ENCODE measurements at places on chromosomes 3 and 15.
A peak's percentile ranks its signal among the peaks of the same experiment; 100 is the strongest.

- no peak for DNase-seq
Measured at GRCh38 chr3:61980041-61980440, 393.3 kb downstream of the FEZF2 start.

- DNase-seq: no peak
Measured at GRCh38 chr3:177420651-177421480, 223.6 kb upstream of the TBL1XR1 start.

DNA sequence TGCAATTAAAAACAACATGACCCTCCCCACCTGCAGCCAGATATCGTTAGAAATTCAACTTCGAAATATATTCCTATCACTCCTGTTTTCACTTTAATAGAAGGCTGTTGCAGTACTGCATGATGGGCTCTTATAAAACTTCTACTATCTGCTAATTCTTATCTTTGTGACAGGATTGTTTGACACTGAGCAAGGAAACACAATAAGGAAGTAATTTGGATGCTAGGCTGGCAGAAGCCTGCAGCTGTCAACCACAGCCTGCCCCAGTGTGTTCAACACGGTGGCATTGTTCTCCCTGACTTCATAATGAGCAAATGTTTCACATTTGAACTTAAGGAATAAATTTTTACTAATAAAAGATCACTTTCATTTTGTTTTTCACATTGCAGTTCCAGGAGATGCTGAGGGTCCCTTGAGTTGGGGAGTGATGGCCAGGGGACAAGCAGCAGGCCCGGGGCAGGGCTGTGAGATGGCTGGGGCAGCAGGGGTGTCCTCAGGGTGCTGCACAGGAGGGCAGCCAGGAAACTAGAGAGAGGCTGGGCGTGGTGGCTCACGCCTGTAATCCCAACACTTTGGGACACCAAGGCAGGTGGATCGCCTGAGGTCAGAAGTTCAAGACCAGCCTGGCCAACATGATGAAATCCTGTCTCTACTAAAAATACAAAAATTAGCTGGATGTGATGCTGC, 64.8 kb upstream of the SEC61A1 start:
- DNase-seq: no peak

DNA sequence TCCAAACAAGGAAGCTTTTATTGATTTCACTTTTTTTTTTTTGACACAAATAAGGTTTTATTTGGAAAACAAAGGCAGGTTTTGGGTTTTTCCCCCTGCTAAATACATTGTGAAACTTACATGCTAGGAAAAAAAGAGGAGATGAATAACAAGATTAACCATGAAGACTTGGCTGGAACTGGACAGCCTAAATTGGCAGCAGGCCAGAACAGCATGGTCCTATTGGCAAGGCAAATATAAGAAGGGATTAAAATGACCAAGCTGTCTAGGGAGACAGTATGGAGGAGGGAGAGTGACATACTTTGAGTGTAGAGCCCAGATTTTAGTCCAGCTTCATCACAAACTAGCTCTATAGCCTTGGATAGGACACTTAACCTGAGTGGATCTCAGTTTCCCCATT, 63.9 kb upstream of the BBX start:
- DNase-seq: no peak

- DNase-seq: no peak
Measured at GRCh38 chr3:141955175-141955574, 78.7 kb downstream of the ATP1B3 start.

GRCh38 chr3:174356596-174356995, 502.5 kb upstream of the NAALADL2 start:
- DNase-seq: no peak

DNA sequence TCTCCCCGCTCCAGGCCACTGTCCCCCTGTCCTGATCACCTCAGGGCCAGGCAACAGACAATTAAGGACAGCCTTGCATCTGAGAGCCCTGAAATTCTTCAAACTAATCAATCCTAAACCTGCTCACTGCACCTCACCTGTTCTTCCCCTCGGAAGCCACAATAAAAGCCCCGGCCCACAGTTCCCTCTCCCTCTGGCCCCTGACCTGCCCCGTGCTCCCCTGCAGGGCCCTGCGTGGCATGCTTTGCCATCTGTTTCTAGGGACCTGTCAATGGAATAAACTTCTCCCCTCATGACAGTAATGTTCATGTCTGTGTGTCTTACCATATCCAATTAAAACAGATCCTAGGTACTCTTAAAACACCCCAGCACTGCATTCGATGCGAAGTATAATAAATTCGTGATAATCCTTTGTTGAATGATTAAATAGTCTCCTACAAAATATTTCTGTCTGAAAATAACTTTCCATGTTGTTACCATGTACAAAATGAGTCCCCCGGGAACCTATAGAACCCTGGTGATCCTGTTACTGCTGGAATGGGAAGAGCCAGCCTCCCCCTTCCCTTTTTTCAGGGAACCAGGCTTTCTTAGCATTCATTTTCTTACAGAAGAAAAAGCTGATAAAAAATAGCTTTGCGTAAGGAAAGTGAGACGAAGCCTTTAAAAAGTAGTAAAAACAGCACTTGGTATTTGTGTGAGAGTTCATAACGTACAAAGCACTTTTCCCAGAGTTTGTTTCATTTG, 59.0 kb downstream of the ABTB1 start:
- DNase-seq: no peak

GRCh38 chr3:98512576-98512975, 10.1 kb downstream of the CLDND1 start:
- no peak for DNase-seq

DNA sequence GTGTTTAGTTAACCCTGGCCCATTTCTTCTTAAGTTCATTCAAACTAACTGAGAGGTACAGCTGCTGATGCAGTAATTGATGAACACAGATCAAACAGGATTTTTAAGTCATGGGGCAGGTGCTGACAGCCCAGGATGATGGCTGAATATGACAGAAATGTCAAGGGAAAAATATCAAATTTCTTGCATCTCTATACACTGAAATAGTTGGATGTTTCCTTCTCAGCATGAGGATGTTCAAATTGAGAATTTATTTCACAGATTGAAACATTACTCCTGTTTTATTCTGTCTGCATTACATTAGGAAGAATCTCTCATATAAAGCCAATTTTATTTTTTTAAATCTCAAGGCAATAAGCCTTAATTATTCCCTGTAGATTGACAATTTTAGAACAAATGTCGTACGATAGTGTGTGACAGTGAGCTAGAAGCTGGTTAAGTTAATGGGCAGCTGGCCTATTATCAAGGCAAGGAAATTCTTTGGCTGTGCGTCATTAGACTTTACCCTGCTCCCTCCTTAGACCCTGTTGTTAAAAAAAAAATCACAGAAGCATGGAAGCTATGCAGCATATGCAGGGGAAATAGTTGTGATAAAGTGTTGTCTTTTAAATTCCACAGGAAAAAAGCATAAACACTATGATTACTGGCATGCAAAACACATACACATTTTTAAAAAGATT, 183.8 kb upstream of the KCNMB2 start:
- no peak for DNase-seq

DNA sequence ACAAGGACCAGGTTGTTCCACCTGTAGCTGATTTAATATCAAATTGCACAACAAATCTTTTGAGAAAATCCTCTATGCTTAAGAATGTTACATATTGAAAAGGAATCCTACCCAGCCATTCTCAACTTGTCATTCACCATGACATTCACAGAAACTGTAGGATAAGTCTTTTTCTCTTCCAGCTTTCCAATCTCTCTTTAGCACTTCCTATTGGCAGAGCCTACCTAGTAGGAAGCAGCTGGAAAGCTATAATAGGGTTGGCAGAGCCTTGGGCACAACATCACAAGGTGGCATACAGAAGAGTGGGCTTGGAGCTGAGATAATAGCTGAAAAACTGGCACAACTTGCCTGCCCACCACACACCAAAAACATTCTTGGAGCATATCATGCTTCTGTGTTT, 67.3 kb upstream of the NUDT16 start:
- no peak for DNase-seq

DNA sequence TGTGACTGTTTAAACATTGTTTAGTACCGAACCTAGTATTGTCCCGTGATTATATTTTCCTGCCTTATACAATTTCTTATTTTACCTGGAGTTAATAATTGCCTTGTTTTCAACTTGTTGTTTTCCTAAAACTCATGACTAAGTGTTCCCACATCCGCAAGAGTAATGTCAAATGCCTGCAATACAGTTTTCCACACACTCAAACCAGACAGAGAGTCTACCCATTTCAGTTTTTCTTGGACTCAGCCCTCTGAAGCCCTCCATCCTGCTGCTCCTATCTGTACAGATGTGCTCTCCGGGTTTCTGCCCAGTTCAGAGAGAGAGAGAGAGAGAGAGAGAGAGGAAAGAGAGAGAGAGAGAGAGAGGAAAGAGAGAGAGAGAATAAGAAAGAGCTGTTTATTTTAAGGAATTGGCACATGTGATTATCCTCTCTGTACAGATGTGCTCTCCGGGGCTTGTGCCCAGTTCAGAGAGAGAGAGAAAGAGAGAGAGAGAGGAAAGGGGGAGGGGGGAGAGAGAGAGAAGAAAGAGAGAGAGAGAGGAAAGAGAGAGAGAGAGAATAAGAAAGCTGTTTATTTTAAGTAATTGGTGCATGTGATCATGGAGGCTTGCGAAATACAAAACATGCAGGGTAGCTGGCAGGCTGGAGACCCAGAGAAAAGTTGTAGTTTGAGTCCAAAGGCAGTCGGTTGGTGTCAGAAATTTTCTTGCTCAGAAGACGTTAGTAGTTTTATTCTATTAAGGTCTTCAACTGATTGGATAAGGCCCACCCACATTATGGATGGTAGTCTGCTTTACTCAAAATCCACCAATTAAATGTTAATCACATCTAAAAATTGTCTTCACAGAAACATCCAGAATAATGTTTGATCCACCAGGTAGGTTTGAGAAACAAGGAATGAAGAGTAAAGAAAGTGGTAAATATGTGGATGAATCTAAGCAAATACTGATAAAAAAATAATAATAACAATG, 104.1 kb upstream of the GOLGA8J start:
- no peak for DNase-seq

- no peak for DNase-seq
Measured at GRCh38 chr3:127606086-127606805, 8.0 kb downstream of the MCM2 start.

DNA sequence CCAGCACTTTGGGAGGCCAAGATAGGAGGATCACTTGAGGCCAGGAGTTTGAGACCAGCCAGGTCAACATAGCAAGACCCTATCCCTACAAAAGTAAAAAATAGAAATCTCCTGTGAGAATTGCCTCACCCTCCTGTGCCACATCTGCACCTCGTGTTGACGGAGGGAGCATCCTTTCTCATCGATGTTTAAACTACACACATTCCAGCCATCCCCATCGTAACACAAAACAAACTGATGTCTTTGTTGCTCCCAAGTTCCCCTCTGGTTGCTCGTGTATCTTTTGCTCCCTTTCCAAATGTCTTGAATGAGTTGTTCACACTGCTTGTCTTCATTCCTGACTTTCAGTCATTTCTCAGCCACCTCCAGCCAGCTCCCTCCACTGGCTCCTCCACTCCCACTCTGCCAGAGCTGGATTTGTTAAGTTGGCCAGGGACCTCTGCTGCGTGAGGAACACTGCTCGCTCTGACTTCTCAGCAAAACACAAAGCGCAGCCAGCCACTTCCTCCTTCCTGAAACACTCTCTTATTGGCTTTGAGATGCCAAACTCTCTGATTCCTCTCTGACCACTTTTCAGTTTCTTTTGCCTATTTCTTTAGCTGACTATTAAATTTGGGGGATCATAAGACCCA, 53.6 kb upstream of the ATP13A3 start:
- DNase-seq: peak; percentile 52

GRCh38 chr3:20849975-20850374, 664.0 kb upstream of the SGO1 start:
- DNase-seq: no peak

DNA sequence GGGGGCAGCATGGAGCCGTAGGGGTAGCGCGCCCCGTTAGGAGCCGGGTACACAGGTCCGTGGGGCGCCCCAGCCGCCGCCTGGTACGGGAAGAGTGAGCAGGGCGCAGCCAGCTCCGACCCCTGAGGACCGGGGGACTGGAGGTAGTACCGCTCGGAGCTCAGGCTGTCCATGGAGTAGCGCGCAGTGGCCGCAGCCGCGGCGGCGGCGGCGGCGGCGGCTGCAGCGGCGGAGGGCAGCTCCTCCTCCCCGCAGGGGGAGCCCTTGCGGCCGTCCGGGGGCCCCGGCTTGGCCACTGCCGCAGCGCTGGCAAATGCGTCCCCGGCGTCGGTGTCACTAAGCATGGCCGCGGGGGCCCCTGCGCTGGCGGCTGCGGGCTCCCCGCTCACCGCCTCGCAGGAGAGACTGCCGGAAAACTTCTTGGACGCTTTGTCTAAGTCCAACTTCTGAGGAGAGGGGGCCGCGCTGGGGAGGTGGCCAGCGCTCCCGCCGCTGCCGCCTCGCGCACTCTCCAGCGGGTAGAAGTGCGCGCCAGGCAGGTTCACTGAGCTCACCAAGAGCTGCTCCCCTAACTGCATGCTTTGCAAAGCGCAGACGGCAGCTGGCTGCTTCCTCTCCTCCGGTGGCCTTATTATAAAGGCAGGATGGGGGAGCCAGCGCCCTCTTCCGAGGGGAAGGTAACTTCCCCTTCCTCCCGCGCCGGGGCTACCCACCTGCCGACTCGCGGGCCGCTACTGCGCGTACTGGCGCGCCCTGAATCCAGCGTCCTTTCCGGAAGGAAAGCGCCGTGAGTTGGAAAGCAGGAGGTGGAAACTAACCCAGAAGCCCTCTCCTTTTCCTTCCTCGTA, at the start of gene EOMES:
TSS of gene EOMES (minus strand) at position 607 of the 848 bp plus-strand sequence. CDS start at position 578, 29 bp downstream.
- DNase-seq: peak; percentile 57

GRCh38 chr15:54011656-54012055, 33.4 kb downstream of the UNC13C start:
- no peak for DNase-seq

GRCh38 chr15:33701304-33701696, 267.0 kb upstream of the CHRM5 start:
- peak; percentile 14 for DNase-seq

DNA sequence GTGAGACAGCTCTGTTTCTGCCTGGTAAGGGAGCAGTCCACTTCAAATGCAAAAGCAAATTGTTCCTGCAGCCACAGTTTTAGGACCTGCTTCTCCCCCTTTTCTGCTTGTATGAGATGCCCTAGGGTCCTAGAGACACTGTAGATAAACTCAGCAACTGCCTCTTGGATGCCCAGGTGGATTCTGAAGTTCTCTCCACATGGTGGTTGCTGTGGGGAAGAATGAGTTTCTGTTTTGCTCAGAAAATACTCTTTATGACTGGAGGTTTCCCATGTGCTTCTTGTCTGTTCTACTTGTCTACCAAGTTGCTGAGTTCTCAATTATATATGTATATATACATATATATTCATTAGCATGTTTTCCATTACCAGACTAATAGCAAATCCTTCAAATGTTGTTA, 5.6 kb upstream of the ZNF80 start:
- DNase-seq: no peak

GRCh38 chr15:72872066-72872845, 88.7 kb upstream of the ADPGK start:
- no peak for DNase-seq

DNA sequence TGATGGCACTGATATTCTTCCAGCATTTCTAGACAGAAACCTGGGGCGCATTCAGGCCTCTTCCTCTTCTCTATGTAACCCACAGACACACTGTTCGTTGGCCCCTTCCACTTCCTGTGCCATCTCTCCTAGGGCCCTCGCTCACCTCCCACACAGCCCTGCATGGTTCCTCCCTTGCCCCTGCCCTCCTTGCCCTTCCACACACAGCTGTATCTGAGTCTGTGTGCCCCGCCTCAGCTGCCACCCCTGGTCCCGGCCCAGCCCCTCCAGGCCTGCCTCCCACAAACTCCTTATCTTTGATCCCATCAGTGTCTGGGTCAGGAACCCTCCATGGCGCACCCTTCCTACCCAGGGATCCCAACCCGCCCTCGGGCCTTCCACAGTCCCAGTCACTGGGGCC, 37.9 kb downstream of the RAB6B start:
- DNase-seq: peak; percentile 55
